ENCODE measurements at places on chromosomes 3 and 15.
A peak's percentile ranks its signal among the peaks of the same experiment; 100 is the strongest.

DNA sequence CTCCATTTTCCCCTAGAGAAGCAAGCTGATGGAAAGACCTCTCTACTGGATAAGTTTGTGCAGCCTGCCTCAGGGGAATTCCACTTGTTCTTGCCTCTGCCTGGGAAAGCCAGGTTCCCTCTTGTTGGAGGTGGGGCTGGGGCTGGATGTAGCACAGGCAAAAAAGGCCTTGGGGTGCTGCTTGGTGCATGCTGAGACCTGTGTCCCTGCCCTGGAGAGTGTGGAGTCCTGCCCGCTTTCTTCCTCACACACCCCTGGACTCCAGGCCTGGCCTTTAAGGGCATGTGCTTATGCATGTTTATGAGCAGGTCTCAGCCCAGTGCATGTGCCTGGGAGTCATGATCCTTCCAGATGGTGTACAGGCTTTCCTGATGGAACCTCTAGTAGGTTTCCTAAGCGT is 23.5 kb upstream of the JMJD7 start:
- no peak for DNase-seq

DNA sequence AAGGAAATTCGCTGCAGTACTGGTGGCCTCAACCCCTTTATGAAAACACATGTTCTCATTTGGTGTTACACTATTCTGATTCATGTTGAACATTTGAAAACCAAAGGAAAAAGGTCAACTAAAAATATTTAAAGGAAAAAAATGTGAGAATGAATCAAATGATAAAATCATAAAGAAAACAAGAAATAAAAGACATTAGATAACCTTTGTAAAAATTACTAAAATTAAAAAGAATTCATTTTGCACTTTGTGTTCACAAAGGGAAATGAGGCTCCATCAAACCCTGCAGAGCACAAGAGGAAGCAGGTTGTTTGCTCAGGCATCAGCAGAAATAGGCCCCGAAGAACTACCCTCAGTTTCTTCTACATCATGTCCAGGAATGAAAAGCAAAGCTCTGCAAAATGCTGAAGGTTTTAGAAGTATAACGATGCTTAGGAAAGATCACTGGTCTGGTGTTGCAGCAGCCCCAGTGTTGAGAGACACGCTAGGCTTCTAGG is 41.2 kb downstream of the MAP4 start:
- DNase-seq, result no peak

- DNase-seq, result no peak
These were observed 44.6 kb downstream of the EEFSEC start for GRCh38 chr3:128197855-128198254.

GRCh38 chr15:39833515-39833981 is 50.9 kb upstream of the FSIP1 start:
- peak; percentile 87 for DNase-seq

- no peak for DNase-seq
These were observed 259.9 kb downstream of the ZIC1 start for GRCh38 chr3:147669077-147669476.

GRCh38 chr3:29503958-29504357 is 223.1 kb downstream of the RBMS3 start:
- no peak for DNase-seq

DNA sequence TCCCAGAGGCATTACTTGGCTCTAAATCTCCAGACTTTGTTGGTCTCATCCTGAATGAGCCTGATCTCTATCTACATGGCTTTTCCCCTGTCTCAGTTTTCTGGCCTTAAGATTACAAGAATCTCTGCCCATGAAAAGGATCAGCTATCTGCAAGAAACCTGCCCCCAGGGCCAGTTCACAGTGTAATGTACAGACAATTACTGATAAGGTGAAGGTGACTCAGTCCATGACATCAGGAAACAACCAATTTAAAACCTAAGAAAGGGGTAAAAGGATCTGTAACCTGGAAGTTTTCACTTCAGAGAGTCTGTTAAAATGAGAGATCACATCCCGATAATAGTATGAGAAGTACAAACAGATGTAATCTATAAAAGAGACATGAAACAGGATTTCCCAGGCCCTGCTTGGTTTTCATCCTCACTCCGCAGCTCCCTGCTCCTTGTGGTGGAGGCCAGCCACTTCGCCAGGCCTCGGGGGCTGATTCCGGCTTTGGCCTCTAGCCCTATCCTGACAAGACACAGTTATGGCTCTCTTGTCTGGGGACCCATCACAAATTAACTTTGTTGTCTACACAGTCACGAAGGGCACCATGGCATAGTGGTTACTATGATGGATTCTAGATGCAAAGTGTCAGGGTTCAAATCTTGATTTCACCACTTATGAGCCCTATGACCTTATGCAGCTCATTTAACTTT is 136.9 kb downstream of the THSD4 start:
- DNase-seq, result no peak

DNA sequence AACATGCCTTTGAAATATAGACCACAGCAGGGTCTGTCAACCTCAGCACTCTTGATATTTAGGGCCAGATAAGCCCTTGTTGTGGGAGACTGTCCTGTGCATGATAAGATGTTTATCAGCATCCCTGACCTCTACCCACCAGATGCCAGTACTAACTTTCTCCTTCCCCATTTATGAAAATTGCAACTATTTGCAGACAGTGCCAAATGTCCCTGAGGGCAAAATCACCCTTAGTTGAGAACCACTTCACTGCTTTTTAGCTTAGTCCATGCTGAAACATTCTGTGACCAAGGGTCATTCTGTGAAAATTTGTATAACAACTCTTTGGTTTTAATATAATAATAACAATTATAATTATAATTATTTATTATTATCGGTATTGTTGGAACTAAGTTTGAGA is 1032.4 kb downstream of the MCTP2 start:
- DNase-seq, result no peak

- DNase-seq, result peak; percentile 4
These were observed 57.9 kb upstream of the SELENOK start for GRCh38 chr3:53949541-53949940.

- peak; percentile 53 for DNase-seq
These were observed 889 bp upstream of the LRRIQ4 start for GRCh38 chr3:169811631-169812331.

- no peak for DNase-seq
These were observed 97.8 kb downstream of the GTPBP8 start for GRCh38 chr3:113088616-113089015.

GRCh38 chr15:73886717-73887345 is 13.5 kb downstream of the TBC1D21 start:
- DNase-seq, result no peak

DNA sequence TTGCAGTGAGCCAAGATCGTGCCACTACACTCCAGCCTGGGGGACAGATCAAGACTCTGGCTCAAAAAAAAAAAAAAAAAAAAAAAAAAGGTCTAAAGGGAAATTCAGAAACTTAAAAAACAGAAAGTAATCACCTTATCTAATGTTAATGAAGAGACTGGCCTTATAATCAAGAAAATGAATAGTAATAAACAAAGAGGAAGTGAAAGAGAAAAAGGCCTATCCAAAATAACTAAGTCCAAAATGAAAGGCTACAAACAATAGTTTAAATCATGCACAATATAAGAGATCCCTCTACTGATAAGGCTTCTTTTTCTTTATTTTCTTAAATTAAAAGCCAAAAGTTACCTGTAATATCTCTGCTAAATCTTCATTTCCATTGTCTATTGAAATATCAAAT is 37.1 kb upstream of the HDC start:
- no peak for DNase-seq

GRCh38 chr3:152458376-152459117 is 189.8 kb downstream of the MBNL1 start:
- DNase-seq, result peak; percentile 38

DNA sequence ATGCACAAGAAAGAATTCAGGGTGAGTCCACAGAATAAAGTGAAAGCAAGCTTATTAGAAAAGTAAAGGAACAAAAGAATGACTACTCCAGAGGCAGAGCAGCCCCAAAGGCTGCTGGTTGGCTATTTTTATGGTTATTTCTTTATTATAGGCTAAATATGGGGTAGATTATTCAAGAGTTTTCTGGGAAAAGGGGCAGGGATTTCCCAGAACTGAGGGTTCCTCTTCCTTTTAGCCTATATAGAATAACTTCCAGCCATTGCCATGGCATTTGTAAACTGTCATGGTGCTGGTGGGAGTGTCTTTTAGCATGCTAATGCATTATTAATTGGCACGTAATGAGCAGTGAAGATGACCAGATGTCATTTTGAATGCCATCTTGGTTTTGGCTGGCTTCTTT is 13.6 kb downstream of the GLDN start:
- DNase-seq, result no peak

GRCh38 chr3:66403323-66403990 is 97.4 kb downstream of the LRIG1 start:
- no peak for DNase-seq

GRCh38 chr3:179541094-179541493 is 21.6 kb upstream of the ACTL6A start:
- DNase-seq, result no peak

DNA sequence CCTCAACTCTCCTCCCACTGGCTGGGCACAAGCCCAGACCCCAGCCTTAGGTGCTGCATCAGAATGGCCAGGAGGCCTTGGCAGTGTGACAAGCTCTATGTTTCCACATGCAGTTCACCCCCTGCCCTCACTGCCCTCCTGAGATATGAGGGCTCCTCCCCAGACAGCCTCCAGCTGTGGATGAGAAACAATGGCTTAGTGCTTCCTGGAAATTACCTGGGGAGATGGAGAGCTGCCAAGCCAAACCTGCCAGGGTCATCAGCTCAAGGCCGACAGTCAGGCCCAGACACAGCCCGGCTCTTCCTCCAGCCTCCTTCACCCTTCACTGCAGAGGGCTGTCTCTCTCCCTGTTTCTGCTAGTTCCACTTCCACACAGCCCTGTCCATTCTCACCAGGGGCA is 76.3 kb downstream of the MYLK start:
- no peak for DNase-seq

GRCh38 chr15:57158589-57158988 is 217.7 kb upstream of the CGNL1 start:
- peak; percentile 58 for DNase-seq

GRCh38 chr3:71599416-71599815 is 15.9 kb upstream of the FOXP1 start:
- DNase-seq, result no peak

- no peak for DNase-seq
These were observed 26.1 kb upstream of the GFM1 start for GRCh38 chr3:158617982-158618875.

- DNase-seq, result peak; percentile 89
These were observed 1.7 kb downstream of the TIPARP start for GRCh38 chr3:156675830-156676767.

GRCh38 chr3:172272698-172273097 is 175.6 kb downstream of the GHSR start:
- DNase-seq, result peak; percentile 32
